ENCODE measurements at places on chromosomes 2 and 18.

DNA sequence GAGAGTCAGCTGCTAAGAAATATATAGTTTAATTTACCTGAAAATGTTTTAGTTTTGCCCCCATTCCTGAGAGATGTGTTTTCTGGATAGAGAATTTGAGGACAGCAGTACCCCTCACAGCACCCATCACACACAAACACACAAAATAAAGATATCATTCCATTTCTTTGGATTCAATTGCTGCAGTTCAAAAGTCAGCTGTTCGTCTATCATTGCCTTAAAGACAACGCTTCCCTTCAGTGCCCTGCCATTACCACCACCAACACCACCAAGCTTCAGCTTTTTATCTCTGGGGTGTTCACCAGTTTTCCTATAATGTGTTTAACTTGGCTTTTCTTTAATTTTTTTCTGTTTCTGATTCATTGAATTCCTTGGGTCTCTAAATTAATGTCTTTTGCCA lies 49.7 kb downstream of the RDH14 start:
- no peak for DNase-seq

GRCh38 chr2:16824472-16824871 lies 158.8 kb upstream of the CYRIA start:
- no peak for DNase-seq

DNA sequence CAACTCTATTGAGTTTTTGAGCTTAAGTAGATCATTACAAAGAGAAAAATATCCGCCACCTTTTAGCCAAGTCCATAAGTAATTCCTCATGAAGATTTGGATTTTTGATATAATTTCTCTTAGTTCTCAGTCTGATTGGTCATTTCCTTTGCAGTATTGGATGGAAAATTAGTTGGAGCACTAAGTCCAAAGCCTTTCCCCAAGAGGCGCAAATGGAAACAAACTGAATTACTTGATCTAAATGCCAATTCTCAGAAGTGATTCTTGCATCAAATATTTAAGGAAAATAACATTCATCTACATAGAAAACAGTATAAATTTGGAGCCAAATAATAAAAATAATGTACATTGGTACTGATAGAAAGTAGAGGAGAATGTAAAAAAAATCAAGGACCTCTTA lies 115.6 kb downstream of the CACNB4 start:
- DNase-seq = no peak

- DNase-seq = no peak
Measured at GRCh38 chr2:41992671-41993434, 55.0 kb upstream of the PKDCC start.

GRCh38 chr2:121598087-121598486 lies 51.2 kb downstream of the CLASP1 start:
- no peak for DNase-seq

GRCh38 chr2:11925295-11926066 lies 179.0 kb downstream of the LPIN1 start:
- DNase-seq = no peak

- DNase-seq = no peak
Measured at GRCh38 chr2:4549666-4550210, 846.4 kb downstream of the DCDC2C start.

DNA sequence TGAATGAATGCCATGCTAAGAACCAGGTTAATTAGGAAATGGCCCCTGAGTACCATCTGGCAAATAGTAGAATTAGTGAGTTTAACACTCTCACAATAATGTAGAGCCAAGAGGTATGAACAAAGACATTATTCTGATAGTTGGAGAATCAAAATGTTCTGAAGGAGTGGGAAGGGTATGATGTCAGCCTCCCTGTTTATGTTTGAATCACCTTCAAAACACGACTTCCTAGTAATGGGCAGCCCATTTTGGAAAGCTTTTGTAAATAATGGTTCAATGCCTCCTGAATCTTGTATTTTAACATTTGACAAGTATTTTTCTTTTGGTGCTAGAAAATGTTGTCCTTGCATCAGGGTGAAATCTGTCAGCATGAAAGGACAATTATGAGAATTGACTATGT lies 108.3 kb downstream of the DSEL start:
- no peak for DNase-seq
